ENCODE measurements at places on chromosomes 4 and X.
A peak's percentile ranks its signal among the peaks of the same experiment; 100 is the strongest.

- no peak for DNase-seq
Observed at GRCh38 chr4:139014371-139015268, 961 bp upstream of the NOCT start.

DNA sequence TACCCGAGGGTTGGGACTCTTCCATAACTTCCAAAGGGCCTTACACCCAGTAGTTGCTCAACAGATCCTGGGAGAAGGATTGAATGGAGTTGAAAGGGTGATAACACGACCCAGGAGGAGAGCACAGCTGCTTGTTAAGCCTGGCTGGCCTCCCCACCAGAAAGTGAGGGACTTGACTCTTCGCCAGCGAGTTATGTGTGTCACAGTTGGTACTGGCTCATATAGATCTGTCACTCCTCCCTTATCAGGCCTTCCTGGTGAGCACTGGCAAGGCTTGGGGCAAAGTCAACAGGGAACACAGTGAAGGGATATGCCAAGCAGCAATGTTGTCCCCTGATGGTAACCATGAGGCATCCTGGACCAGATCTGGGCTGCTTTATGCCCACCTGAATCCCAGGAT, 35.8 kb downstream of the APLN start:
- no peak for DNase-seq

DNA sequence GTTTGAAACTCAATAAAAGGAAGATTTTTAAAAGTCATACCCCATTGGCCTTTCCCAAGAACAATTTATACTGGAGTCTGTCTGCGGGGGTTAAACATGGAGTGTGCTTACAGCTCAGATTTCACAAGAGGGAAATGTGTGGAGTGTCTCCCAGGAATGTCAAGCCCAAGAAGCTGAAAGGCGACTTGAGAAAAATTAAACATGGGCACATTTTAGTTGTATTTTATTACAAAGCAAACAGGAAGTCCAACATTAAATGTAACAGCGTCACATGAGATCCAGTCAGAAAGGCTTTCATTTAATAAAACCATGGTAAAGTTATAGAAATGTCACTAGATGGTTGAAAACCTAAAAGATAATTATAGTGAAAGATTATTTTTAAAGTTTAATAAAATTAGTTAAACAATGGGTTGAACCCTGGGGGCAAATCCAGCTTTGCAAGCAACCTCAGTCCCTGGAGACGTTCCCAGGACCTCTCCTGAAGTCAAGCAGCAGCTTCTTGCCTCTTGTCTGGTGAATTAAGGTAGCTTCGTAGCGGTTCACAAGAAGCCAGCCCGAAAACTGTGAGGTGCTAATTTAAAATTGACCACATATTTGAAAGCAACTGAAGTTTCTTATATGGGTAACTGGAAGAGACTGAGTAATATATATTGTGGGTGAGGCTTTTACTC, 168.4 kb upstream of the EDNRA start:
- DNase-seq = no peak

DNA sequence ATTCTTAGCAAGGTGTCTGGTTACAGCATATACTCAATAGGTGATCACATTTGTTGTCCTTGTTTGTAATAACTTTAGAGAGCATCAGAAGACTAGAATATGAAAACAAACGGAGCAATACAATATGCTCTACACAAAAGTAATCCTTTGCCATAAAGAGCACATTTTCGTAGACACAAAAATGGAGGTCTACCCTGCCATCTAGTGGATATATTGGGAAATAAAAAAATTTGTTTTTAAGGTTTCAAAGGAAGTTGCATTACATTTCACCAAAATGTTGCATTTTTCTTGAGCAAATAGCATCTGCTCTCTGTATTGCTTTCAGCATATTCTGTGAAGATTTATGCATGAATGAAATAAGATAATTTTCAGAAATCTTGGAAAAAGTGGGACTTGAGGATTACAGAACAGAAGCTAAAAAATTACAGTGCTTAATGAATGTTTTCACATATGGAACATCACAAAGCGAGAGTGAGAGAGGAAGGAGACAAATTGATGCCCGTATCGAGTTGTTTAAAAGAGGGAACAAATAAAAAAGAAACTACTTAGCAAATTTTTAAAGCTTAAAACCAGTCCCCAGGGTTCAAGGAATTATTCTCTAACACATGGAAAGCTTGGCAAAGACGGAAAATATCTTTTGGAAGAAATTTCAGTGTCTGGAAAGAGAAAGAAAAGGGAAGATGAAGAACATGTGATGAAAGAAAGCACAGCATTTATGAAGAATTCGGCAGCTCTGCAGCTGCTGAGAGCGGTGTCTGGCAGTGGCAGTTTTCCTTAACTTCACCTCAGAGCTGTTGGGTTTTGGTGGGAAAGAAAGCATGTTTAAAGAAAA, 390.1 kb downstream of the ANKRD50 start:
- DNase-seq = peak; percentile 40

- no peak for DNase-seq
Observed at GRCh38 chr4:56235725-56236124, 151.6 kb downstream of the AASDH start.

GRCh38 chr4:45120163-45120562, 393.8 kb upstream of the GNPDA2 start:
- DNase-seq = no peak

GRCh38 chr4:1021386-1022050, 10.1 kb downstream of the FGFRL1 start:
- no peak for DNase-seq

- peak; percentile 16 for DNase-seq
Observed at GRCh38 chr4:93147524-93148212, 680.9 kb upstream of the ATOH1 start.

DNA sequence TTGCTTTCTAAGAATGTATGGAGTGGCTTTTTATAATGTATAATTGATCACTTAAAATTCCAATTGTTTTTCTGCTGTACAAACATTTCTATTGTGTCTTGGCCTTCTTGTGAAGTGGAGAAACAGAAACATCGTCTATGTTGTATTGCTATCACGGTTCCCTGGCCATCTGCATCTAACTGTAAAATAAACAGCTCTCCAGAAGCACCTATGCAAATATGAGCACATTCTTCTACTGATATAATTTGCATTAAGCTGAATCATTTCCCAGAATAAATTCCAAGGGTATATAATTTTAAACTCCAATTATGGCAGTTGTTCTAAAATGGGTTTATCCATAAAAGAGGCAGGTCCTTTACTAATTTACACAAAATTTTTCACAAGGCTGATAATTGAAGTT, 261.6 kb upstream of the STS start:
- DNase-seq = no peak

- no peak for DNase-seq
Observed at GRCh38 chr4:11831739-11832138, 403.0 kb upstream of the HS3ST1 start.

GRCh38 chr4:153890761-153891160, 101.9 kb upstream of the SFRP2 start:
- DNase-seq = no peak

GRCh38 chr4:5168891-5169290, 117.6 kb downstream of the STK32B start:
- no peak for DNase-seq

DNA sequence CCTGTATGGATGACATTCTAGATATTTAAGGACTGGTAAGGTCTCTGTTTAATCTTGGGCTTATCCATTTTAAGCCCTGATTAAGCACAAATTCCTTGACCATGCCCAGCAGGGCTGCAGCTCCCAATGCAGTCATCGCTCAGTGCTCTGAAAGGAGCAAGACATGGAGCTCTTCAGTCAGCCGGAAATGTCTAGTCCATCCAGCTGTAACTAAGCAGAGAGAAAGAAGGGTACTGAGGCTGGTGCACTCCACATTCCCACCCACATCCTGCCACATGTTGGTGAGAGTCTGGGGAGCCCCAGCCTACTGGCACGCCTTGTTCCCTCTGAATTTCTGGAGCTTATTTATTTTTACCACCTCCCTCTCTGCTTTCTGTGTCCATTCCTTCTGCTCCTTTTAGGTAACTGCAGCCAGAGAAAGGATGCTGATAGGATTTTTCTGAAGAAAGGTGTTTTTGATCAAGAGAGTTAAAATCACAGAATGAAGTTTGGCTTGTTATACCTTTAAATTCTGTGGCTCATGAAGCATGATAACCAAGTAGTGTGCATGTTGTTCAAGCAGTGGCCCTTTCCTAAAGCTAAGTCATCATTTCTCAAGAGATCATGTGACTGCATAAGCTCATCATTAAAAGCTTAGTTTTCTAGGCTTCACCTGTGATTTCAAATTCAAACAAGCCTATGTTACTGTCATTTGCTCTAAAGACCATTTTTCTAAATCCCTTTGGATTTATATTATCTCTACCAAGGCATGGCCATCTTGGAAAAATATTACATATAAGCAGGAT, 74.0 kb downstream of the GALNT7 start:
- DNase-seq = no peak

DNA sequence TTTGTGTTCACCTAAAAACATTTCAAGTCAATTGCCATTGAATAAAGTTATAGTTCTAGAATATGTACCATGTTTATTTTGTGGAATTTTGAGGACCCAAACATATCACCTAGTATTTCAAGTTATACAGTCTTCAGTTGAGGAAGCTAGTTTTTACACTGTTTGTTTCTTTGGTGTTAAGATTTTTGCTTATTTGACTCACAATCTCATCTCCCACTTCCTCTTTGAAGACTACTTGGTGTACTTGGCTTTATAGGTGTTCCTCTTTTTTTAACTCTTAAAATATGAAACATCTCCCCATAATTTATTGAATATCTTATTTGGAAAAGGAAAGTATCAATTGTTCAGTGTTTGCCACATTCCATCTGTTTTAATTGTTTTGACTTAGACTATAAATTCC, 675.4 kb downstream of the RAPGEF2 start:
- no peak for DNase-seq

DNA sequence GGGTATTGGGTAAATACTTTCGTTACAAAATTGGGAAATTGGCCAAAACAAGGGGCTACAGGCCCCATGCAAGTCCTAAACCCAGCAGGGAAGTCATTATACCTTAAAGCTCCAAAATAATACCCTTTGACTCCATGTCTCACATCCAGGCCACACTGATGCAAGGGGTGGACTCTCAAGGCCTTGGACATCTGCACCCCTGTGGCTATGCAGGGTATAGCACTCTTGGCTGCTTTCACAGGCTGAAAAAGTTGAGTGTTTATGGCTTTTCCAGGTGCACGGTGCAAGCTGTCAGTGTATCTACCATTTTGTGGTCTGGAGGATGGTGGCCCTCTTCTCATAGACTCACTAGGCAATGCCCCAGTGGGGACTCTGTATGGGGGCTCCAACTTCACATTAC, 326.5 kb downstream of the TEX13C start:
- no peak for DNase-seq

DNA sequence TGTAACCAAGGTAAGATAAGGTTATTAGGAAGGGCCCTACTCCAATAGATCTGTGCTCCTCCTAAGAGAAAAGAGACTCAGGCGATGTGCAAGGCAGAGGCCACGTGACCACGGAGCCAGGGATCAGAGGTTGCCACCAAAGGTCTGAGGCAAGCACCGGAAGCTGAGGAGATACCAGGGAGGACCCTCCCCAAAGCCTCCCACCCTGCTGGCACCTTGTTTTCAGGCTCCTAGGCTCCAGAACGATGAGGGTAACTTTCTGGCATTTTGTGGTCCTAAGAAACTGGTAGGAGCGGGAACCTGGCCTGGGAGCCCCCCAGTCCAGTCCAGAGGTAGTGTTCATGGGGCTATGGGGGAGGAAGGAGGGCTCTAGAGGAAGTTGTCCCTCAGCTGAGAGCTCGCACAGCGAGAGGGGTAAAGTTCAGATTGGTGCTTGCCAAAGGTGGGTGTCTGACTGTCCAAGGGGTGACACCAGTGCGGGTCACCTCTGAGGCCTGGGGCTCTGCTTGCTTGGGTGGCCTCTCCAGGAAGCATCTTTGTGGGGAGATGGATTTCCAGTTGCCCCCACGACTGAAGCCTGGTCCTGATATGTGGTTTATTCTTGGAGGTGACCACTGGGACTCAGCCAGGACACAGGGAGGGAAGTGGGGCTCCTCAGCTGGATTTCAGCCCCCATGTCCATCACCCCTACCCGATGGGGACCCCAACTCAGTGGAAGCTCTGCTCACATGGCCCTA, 7.5 kb upstream of the LETM1 start:
- DNase-seq = no peak

DNA sequence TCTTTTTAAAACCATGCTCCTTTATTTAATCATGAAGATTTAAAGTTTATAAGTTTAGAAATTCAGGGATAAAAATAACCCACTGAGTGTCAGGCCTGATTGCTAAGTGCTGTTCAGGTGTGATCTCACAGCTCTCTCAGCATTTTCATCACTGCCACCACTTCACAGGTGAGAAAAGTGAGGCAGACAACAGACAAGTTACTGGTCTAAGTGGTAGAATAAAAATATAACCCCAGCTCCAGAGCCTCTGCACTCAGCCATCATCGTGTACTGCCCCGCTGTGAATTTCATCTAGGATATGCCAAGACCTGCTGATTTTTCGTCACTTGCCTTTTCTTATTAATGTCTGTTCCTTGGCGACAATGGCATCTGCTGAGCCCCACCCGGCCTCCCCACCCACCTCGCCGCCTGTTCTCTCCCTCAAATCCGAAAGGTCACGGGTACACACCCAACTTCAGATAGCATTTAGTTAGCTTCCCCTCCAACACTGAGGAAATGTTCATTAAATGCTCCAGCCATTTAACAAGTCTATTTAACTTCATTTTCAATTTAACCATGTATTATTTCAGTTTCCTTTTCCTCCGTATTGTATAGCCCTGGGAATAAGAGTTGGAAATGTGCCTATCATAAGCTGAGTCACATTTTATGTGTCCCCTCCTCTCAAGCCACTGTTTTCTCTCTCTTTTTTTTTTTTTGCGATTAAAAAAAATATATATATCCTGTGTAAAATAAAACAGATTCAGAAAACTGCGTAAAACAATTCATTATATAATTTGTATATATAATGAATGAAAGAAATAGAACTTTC, 236.5 kb downstream of the CBR4 start:
- DNase-seq = no peak

DNA sequence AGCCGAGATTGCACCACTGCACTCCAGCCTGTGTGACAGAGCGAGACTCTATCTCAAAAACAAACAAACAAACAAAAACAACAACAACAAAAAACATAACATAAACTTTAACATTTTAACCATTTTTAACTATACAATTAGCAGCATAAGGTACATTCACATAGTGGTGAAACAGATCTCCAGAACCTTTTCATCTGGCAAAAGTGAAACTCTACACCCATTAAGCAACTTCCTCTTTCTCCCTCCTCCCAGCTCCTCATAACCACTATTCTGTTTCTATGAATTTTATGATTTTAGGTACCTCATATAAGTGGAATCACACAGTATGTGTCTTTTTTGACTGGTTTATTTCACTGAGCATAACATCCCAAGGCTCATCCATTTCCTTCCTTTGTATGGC, 103.6 kb downstream of the FAM13A start:
- DNase-seq = no peak

- DNase-seq = no peak
Observed at GRCh38 chr4:44313702-44314101, 134.9 kb downstream of the KCTD8 start.

DNA sequence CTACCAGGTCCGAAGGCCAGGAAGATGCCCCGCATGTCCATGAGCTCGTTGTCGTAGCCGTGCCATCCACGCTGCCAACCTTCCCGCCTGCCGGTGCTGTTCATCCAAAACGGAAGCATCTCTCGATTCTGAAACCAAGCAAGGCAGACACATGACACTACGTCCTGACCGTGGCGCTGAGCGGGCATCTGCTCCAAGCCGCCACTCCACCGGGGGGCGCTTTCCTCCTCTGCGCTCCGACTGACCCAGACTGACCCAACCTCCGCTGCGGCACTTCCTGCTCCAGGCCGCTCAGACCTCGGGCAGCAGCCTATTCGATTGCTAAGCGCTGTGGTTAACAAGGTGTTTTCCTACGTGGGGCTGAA, 120.5 kb downstream of the ENPP6 start:
- DNase-seq = no peak

- peak; percentile 37 for DNase-seq
Observed at GRCh38 chr4:176792326-176793059, at the start of gene VEGFC. VEGFC (minus strand) TSS chr4:176792922; CDS start chr4:176792311, 611 bp downstream.

GRCh38 chr4:15021311-15021710, 19.0 kb downstream of the CPEB2 start:
- no peak for DNase-seq
